Activated T-helper 17 cell treated with anti-CD3 and anti-CD28 coated beads, Interleukin-2, amount 50 U/mL, for 72 hours (primary cell): ENCODE measurements at places on chromosomes 3 and 15. TPM values are rescaled to one million over a fixed set of nuclear protein-coding genes. Genes with fewer than 3 reads are reported as not detected.

The ZCWPW2 gene
- total RNA-seq = 0.37 TPM

The BCL2A1 gene
- total RNA-seq = 32.7 TPM

The HTR3E gene
- total RNA-seq = not detected

The VWA5B2 gene
- not detected for total RNA-seq

The TYRO3 gene
- total RNA-seq = 1.7 TPM

The SAMMSON gene
- total RNA-seq = not detected

The GOLGA6L10 gene
- total RNA-seq = 1.2 TPM

The NEK11 gene
- total RNA-seq = 3.1 TPM

The IL5RA gene
- not detected for total RNA-seq

The TIGIT gene
- 21.5 TPM for total RNA-seq

DNA sequence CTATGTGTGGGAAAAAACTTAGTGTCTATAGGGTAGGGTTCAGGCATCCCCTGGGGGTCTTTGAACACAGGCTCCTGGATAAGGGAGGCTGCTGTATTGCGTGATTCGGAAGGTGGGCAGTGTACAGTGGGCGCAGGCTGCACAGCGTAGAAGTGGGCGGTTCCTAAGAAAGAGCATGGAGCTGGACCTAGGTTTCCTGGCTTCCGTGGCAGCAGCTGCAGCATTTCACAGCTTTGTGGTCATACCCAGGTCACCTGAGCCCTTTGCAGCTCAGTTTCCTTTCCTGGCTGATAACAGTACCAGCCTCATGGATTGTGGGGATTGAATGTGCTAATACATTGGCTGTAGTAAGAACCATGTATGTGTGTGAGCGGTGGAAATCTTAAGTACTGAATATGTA lies 22.2 kb downstream of the CFAP100 start:
- ATAC-seq = no peak

- ATAC-seq = no peak
Observed at GRCh38 chr3:65483480-65483879, 555.2 kb downstream of the MAGI1 start.

- ATAC-seq = no peak
Observed at GRCh38 chr3:171932153-171932611, 89.0 kb downstream of the TMEM212 start.

GRCh38 chr3:56154297-56154696 lies 314.0 kb downstream of the ERC2 start:
- no peak for ATAC-seq

DNA sequence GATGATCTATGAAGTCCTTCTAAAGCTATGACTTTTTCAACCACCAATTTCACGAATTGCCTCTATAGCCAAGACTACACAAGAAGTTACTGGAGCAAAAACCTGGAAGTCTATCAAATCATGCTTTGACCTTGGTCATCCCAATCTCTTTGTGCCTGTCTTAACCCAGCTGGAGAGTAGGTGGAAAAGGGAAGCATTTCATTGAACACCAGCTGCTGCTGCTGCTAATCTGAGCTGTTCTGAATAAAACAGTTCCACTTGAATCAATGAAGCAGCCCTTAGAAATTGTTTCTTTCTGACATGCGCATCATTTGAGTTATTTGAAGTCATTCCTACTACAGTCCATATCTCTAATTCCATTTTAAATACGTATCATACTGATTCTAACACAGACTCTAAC lies 7.3 kb upstream of the UBE3A start:
- no peak for ATAC-seq

GRCh38 chr15:45333550-45333949 lies 44.8 kb downstream of the GATM start:
- no peak for ATAC-seq

DNA sequence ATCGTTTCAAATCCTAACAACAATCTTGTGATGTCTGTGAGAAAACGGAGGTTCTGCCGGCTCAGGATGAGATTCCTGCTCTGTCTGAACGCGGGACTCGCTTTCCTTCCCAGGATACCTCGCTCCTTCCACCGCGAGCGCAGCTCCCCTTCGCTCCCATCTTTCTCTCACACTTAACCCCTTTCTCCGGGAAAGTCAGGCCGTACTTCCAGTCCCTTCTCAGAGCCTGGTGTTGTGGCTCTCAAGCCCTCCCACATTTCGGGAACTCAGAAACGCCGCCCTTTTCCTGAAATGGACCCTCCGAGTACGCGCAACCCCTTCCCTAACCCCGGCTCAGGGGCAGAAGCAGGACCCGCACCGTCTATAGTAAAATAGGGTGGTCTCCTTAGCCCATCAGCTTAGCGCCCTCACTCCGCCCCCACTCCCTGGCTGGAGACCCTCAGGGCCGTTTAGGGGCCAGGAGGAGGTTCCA lies 378 bp upstream of the FEM1B start:
- ATAC-seq = peak; percentile 3

DNA sequence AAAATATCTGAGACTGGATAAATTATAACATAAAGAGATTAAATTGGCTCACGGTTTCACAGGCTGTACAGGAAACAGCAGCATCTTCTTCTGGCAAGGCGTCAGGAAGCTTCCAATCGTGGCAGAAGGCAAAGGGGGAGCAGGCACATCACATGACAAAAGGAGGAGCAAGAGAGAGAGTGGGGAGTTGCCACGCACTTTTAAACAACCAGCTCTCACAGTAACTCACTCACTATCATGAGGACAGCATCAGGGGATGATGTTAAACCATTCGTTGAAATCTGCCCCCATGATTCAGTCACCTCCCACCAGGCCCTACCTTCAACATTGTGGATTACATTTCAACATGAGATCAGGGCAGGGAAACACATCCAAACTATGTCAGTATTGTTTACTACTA lies 114.5 kb upstream of the SPATA16 start:
- ATAC-seq = no peak

DNA sequence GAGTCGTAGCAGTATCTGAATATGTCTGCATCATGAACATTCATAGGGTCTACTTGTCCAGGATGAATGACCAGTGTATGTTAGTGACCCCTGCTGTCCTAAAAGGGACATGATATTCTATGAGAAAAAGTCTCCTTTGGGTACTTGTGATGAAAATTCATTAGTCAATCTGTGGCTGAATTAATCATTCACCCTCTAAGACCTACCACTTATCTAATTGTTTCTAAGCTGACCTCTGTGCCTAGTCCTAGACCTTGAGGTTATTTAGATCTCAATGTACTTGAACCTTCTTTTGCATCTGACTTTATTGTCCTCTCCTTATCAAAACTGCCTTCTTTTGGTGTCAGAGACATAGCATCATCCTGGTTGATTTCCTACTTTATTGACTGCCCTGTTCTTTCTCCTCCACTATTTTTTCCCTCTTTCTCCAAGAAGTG lies 799.3 kb downstream of the DIPK2A start:
- no peak for ATAC-seq

DNA sequence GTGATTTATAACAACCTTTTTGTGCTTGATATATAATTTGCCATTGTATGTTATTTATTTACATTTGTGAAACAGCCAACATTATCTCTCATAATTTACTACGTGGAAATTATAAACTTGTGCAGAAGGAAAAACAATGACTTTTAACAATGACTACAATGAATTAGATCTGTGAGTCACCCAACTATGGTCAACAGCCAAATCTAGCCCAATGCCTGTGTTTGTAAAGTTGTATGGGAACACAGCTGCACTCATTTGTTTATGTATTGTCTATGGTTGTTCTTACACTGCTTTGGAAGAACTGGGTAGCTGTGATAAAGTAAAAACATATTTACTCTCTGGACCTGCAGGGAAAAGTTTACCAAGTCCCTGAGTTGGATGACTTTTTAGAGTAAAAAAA lies 110.4 kb downstream of the OTOL1 start:
- ATAC-seq = no peak

GRCh38 chr15:80609512-80609946 lies 85.6 kb upstream of the ABHD17C start:
- no peak for ATAC-seq

DNA sequence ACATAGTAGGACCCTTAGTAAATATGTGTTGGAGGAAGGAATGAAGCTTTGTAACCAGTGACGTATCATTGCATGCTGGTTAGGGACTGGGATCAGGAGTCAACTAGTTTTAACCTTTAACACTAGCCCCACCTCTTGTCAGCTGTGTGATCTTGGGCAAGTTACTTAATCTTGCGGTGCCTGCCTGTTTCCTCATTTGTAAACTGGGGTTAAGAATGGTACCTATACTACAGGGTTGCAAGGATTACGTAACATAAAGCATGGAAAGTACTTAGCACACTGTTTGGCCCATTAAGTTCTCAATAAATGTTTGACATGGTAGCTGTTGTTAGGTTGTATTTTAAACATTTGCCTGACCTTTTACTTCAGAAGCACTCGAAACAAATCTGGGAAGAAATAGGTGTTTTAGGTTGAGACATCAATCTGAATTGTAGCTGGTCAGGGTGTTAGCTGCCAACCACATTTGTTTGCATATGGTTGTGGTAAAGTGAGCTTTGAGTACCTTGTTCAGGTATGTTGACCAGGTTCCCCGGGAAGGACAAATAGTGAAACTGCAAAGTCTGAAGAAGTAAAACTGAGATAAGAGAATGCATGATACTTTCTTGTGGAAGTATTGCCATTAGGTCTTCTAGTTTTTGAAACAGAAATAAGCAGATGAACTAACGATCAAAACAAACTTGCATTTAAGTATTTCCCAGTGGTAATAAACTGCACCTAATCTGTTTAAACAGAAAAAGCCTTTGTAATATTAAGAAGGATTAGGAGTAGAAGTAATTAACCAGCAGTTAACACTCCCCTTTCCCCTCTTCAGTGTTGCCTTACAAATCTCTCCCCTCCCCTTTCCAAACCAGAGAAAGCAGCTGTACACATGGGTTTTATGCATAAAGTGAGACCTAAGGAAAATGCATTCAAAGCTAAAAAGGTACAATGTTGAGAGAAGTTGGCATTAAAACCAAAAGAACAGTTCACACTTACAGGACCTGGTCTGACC lies 25.8 kb upstream of the SCAANT1 start:
- peak; percentile 53 for ATAC-seq

GRCh38 chr3:141059816-141060215 lies 8.7 kb downstream of the SPSB4 start:
- ATAC-seq = no peak

DNA sequence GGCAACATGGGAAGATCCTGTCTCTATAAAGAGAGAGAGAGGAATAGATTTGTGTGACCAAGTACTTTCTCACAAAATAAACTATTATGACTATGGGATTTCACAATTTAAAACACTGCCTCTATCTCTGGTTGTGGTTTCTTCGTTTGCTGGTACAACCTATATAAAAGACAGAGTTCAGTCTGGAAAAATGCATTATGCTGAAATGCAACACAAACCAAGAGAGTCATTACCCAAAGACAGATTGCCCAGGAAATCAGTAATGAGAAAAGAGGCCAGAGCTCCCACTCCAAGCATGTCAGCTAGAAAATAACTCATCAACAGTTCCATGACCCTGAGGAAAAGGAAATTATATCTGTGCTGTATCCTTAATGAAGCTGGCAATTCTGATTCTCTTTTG lies 23.2 kb downstream of the GPR176 start:
- no peak for ATAC-seq

DNA sequence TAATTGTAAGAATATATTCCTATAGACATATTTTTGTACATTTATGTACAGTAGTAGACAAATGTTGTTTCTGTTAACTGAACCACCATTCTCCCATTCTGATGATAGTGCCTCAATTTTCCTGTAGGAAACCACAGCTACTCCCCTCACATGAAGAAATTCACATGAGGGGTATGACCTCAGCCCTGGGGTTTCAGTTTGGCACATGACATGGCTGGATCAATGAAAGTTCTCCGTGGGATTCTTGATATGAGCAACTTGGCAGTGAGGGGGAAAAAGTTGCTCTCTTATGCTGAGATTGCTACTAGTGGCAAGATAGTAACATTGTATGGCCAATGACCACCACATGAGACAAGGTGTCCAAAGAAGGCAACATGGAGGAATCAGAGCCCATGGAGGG lies 1090.3 kb upstream of the CFAP20DC start:
- no peak for ATAC-seq

- ATAC-seq = no peak
Observed at GRCh38 chr15:39709941-39710340, 72.7 kb downstream of the FSIP1 start.

- no peak for ATAC-seq
Observed at GRCh38 chr15:101051291-101052030, 132.3 kb downstream of the LRRK1 start.

DNA sequence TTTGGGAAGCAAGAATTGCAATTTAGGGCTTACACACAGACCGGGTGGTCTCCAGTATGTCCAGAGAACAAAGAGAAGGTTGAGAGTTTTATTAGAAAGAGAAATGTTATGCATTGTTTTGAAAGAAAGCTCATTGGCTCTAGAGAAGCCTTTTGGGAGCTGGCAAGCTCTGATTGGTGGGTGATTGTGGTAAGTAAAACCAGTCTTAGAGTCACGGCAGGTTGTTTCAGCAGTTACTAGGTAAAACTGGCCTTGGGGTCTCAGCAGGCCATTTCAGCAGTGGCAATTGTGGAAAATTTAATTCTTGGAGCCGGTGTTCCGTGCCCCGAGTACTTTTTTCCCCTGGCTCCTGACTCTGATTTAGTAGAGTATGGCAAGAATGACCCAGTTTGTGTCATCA lies 78.1 kb downstream of the MRPL46 start:
- ATAC-seq = no peak

DNA sequence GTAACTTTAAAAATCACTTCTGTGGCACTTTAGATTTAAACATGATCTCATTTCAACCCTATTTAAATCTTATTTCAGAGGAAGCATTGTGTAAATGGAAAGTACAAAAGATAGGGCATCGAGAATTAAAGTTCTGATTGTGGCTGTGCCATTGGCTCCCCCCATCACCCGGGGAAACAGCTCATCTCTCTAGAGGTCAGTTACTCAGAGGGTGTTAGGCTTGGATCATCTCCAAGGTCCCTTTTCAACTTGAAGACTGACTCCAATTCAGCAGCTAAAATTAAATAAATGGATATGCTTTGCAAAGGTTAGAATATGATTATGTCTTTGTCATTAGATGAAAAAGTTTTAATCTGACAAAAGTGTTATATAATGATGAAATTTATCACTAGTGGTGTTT lies 20.1 kb downstream of the CADM2 start:
- no peak for ATAC-seq

GRCh38 chr3:126668450-126669401 lies 13.8 kb upstream of the TXNRD3 start:
- ATAC-seq = no peak

GRCh38 chr3:99365396-99365795 lies 273.0 kb upstream of the COL8A1 start:
- ATAC-seq = no peak

- ATAC-seq = peak; percentile 44
Observed at GRCh38 chr3:58464866-58465265, 27.0 kb upstream of the KCTD6 start.

GRCh38 chr15:41783296-41783695 lies 9.0 kb downstream of the MAPKBP1 start:
- no peak for ATAC-seq
